Endothelial cell of umbilical vein (primary cell): ENCODE measurements at places on chromosomes 1 and 21.

DNA sequence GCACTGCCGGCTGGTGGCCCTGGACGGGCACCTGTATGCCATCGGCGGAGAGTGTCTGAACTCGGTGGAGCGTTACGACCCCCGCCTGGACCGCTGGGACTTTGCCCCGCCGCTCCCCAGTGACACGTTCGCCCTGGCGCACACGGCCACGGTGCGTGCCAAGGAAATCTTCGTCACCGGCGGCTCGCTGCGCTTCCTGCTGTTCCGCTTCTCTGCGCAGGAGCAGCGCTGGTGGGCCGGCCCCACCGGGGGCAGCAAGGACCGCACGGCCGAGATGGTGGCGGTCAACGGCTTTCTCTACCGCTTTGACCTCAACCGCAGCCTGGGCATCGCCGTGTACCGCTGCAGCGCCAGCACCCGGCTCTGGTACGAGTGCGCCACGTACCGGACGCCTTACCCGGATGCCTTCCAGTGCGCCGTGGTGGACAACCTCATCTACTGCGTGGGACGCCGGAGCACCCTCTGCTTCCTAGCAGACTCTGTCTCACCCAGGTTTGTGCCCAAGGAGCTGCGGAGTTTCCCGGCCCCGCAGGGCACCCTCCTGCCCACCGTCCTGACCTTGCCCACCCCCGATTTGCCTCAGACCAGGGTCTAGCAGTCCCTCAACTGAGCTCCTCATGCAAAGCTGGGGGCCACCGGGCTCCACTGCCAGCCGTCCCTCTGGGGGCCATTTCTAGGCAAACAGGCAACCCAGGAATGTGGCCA is 2.1 kb downstream of the KLHDC7A start:
- DNase-seq: no peak

DNA sequence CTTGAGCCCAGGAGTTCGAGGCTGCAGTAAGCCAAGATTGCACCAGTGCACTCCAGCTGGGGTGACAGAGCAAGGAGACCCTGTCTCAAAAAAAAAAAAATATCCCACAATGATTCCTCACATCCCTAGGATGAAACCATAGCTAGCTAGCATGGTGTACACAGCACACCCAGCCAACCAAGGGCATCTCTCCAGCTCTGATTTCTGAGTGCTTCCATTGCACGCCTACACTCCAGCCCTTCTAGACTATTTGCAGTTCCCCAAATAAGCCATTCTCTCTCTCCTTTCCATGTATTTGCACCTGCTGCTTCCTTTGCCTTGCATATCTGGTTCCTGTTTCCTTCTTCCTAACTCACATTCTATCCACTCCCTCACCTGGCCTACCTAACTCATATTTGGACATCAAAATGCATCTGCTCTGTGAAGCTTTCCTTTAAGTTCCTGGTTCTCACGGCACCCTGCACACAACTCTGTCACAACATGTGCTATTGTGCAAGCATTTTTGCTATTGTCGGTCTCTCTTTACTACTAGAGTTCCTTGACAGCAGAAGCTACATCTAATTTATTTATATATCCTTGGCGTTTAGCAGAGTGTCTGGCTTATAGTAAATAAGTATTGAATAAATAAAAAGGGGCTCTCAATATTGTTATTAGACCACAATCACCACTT is 2.4 kb upstream of the ELAPOR1 start:
- DNase-seq: no peak

DNA sequence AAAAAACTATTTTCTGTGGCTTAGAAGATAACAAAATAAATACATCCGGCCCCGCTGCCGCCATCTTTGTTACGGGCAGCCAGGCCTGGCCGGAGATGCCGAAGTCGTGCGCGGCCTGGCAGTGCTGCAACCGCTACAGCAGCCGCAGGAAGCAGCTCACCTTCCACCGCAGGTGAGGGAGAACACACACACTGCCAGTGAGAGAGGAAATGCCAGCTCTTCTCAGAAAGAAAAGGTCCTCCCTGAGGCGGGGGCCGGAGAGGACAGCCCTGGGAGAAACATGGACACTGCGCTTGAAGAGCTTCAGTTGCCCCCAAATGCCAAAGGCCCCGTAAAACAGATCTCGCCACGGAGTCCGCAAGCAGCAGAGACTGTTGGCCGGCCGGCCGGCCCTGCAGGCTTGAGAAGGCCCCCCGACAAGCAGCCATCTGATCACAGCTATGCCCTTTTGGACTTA is 323.2 kb downstream of the AMY1C start:
- peak; percentile 1 for DNase-seq

DNA sequence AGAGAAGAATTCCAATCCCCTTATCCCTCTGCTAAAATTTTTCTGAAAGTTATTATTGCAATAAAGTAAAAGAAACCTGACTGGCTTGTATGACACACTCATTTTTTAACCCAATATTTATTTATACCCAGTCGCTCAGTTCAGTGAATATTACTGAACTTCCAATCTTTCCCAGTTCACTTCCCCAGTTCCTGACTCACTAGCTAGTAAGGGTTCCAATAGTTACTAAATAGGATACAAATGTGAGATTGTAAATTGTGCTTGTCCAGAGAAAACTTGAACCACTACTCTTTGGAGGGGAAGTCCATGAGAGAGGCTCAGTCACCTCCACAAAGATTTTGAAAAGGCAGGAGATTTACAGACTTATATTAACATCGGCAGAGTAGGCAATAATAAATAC is 31.4 kb downstream of the PRDX6 start:
- DNase-seq: no peak

DNA sequence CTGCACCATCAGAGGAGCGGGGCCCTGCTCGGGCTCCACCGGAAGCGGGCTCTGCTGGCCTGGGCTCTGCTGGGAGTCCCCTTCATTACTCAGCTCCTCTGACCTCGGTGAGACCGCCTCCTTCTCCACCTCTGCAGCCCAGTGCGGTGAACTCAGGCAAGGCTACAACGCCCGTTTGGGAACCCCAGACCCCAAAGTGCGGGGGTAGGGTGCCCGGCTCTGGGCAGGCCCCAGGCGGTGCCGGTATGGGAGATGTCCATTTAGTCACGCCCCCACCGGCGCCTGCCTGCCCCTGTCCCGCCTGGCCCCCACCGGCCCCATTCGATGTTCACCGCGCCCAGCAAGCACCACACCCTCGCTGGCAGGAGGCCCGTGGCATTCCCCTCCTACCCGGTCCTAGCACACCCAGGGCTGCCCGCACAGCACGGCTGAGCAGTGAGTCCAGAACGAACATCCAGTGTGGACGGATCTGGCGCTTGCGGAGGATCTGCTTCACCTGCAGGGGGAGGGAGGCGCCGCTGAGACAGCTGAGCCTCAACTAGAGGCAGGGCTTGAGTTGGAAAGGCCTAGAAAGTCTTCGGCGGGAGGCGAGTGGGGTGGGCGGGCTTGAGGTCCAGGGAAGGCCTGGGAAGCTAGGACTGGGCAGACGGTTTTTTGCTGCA is 10.0 kb downstream of the MAP3K6 start:
- DNase-seq: no peak

- DNase-seq: no peak
Observed at GRCh38 chr1:152501704-152502103, 8.9 kb upstream of the LCE5A start.

DNA sequence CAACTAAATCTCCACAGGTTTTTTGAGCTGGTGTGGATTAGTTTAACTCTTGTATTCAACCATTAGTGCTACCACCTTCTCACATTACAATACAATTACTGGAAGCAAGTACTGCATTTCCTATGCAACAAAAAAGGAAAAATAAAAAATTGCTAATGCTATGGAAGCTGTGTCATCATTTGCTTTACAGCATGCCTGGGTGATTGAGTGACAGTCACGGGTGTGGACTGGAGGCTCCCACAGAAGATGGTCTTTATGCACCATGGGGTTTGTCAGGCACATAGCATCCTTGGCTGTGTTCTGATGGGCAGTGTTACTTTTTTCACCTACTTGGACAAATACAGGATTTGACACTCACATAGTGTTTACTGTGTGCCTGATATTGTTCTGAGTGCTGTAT is 262.3 kb downstream of the TM2D1 start:
- no peak for DNase-seq

DNA sequence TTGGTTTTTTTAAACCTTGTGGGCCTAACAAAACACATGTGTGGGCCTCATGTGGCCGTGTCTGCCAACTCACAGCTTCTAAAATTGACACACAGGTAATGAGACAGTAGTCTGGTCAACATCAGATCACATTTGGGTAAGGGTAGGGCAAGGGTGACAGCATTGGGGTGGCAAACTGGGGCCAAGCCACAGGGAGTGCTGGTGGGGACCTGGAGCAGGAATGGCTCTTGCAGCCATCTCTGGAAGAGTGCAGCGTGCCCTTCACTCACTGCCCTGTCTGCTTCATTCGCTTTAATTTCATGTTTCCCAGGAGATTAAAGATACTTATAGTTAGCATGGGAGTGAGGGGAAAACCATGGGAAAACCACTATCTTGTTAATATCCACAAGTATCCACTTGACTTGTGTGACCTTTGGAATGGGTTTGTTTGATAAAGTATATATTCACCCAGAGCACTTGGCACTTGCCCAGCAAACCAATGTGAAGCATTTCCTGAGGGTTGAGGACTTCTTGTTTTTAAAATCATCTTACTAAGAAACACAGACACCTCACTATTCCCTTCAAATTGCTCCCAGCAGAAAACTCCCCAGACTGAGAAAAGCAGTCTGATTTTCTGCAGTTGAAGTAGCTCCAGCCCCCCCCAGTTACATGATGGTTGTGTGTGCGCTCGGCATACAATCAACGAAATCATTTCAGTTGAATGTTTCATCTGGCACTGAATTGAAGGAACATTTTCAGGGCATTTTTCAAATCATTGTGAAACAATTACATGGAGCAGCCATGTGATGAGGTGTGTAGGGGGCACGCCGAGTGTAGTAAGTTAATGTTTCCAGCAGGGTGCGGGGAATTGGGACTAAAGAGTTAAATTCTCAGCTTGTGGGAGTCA is 175.7 kb downstream of the VPS13D start:
- peak; percentile 93 for DNase-seq

DNA sequence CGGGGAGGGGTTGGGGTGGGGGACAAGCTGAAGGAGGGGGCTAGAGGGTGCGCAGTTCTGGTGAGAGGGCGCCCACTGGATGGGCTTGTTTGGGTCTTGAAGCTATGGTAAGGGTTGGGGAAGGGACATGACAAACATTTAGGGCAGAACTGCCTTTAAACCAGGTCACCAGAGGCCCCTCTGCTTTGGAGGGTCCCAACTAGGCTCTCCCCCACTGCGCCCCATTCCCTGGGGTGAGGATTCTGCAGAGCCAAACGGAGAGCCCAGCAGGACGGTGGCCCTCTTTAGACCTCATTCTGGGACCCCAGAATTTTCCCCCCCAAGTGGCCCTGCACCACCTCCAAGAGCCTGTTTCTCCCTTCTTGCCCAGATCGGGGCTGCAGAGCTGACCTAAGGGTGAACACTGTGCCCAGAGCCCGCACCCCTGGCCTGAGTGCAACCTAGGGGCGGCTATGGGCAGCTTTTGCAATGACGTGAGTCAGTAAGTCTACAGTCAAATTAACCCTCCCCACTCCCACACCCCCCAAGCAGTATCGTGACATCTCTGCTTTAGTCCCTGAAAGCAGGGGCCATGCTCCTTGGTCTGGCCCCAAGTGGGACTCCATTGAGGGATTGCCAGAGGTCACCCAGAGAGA is 593.8 kb downstream of the MATN1 start:
- DNase-seq: no peak

DNA sequence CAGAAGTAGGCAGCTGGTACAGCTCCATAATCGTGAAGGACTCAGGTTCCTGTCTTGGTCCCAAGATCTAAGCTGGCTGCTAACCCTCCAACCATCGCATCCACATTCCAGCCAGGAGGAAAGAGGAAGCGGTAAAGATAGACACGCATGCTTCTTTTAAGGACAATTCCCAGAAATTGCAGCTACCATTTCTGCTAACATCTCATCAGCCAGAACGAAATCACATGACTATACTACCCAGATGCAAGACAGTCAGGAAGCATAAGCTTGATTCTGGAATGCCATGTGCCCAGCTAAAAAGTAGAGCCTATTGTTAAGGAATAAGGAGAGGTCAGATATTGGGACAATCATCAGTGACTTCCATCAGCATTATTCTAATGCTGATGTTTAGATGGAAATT is 110.4 kb downstream of the EPHB2 start:
- peak; percentile 58 for DNase-seq

GRCh38 chr1:155207806-155208540 is at the start of gene THBS3:
THBS3 (minus strand) TSS chr1:155207897; CDS start chr1:155207876, 21 bp downstream.
- peak; percentile 23 for DNase-seq

GRCh38 chr1:4564051-4564450 is 90.4 kb upstream of the AJAP1 start:
- DNase-seq: no peak

- DNase-seq: no peak
Observed at GRCh38 chr1:151584278-151584677, 27.6 kb upstream of the SNX27 start.

GRCh38 chr1:212205843-212206242 is 79.4 kb upstream of the PPP2R5A start:
- DNase-seq: no peak

GRCh38 chr21:41817877-41818855 is 51.3 kb upstream of the RIPK4 start:
- DNase-seq: no peak

- no peak for DNase-seq
Observed at GRCh38 chr1:71339238-71339637, 258.4 kb upstream of the ZRANB2 start.

DNA sequence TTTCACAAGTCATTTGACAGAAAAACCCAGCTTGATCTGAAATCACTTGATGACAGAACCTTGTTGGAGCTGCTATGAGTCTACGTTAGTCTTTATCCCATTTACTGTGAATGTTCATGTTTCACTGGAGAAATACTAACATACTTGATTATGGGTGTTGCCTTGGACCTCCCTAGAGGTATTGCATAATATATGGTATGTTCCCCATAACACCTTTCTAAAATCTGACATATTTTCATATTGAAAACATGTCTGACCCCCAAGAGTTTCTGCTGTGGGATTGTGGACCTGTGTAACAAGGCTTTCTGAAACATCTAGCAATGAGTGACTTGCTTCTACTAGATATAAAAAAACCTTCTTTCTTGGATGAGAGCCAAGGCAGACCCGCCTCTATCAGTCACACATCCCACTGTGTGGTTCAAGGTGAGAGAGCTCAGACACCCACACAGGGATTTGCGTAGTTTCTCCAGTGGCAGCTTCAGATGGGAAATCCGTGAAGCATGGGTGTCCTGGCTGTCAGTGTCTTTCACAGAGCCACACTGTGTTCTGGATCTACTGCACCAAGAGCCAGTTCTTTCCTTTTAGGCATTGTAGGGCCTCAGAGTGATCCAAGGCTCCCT is 4.6 kb downstream of the NENF start:
- no peak for DNase-seq
